ENCODE measurements at places on chromosomes 1 and 21.
A peak's percentile ranks its signal among the peaks of the same experiment; 100 is the strongest.

GRCh38 chr1:154465621-154466195, 36.3 kb upstream of the TDRD10 start:
- DNase-seq = no peak

DNA sequence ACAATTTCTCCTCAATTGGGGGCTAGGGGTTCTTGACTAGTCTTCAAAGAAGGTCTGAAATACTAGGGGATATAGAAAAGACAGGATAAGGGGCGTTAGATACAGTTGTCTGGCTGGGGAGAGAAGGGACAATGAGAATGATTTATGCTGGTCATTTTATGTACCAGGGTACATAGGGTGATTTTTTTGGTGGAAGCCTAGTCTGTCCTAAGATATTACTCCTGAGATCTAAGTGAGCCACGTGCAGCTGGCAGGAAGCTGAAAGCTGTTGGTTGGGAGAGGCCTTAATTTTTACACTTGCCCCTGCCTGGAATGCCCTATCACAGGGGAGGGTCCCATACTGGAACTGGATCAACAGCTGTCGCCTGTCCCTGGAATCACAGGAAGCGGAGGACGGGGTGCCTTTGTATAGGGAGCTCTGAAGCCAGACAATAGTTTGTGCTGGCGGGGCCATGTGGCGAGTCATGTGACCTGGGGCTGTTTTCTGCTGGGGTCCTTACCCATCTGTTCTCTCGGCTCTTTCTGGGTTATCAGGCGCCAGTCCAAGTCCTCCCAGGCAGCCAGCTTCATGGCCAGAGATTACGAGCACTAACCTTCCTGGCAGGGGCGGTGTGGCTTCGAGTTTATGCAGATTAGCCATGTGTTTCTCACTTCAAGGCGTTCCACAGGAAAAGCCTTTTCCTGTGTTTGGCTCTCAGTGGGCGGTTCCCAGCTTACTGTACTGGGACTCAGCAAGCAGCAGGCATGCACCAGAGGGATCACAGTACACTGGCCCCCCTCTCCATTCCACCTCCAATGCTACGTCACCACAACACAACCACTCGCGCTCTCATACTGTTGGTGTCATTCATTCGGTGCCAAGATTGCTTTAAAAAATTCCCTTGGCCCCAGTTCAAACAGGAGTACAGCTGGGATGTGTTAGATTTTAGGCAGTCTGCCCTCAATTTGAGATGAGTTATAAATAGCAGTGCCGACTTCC, 27.5 kb downstream of the ARID1A start:
- DNase-seq = peak; percentile 91

GRCh38 chr1:248778906-248779305, 23.3 kb upstream of the LYPD8 start:
- DNase-seq = no peak

DNA sequence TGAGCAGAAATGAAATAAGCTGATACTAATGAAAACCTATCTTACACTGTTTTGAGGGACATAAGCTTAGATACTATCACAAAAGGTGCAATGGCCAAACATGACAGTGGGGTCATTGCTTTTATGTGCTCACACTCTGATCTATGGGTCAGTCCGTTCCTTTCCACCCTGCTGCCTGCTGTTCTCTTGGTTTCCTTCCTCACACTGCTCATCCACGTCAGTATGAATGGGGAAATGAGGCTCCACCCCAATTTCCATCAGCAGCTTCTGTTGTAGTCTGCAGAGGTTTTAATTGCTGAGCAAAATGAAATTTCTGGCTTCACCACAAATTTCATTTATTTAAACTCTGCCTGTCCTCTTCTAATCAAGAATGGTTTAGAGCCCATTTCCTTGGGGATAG, 155.2 kb downstream of the GABPA start:
- no peak for DNase-seq

- DNase-seq = peak; percentile 59
These were observed 24.7 kb downstream of the EPHX1 start for GRCh38 chr1:225834417-225835329.

- DNase-seq = no peak
These were observed 189.4 kb downstream of the DAB1 start for GRCh38 chr1:57234459-57234858.

DNA sequence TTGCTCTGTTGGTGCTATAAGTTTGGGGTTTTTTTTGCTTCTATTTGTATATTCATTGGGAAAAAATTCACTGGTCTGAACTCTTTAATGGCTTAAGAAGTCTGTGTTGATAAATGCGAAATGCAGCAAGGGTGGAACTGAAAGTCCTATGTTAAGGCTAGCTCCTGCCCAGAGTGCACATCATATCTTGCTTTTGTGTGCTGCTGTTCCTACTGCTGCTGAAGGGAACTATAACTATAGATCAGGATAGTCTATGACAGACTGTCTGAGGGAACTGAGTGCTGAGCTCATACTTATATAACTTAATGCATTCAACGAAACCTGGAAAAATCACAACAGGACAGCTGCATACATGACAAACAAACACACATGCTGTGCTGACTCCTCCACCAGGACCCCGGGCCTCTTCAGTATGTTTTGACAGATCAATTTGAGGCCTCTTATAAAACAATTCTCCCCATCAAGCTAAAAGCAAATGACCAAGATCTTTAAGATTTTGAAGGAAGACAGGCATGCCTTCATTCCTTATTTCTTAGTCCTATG, 1031.5 kb upstream of the ADGRL2 start:
- DNase-seq = no peak

DNA sequence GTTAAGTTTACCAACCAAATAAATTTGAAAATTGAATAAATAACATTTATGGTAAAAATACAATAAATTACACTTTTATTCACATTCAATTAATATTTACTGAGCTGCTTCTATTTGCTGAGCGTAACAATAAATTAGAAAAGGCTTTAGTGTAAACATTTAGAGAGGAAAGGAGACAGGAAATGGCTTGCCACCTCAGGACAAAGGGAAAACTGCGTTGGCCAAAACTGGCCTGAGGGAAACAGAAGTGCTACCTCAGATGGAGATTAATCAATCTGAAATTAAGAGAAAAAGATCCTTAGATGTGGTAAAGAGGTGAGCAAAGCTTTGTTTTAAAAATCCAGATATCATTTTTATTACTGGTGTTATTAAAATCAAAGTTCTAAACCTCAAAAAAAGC, 128.0 kb downstream of the SLC44A5 start:
- no peak for DNase-seq

DNA sequence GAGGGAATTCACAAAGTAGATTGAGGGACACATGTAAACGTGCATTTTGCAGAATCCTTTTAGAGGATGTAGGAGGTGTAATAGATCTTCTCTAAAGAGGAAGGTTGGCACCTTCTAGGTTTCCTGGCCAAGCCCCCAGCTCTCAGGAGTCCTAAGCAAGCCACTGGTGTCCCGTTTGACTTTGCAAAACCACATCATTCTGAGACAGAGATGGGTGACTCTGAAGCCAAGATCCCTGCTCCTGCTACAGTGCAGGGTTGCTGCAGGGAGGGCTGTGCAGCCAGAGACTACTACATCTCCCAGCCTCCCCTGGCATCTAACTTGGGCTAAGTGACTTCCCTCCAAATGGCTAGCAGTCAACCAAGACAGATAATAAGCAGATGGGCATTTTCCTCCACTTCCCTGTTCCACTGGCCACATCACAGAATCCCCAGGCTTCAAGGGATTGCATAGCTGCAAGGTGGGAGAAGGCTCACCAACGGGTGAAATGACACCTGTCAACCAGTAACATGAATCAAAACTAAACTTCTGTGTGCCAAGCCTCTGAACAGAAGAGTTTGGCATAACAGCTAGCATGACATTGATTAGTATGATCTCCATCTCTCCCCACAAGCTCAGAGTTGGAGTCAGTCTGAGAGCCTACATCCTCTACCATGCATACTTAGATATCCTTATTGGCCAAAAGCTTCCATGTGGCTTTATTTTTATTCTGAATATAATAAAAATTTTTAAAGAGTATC, 129.6 kb upstream of the COA6 start:
- DNase-seq = no peak

DNA sequence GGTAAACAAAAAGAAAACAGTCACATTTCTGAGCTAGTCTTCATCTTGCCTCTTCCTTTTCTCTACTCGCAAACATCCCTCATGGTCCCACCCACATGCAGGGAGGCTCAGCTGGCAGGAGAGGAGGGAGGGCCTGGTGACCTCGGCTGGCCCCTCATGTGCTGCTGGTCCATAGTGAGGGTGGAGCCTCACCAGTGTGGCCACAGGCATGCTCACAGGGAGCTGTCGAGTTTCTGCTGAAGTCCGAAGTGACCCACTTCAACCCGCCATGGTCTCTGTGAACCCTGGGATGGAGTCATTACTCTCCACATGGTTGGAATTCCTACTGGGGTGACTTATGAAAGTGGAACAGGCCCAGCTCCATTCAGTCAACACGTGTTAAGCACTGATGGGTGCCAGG, 253.4 kb downstream of the RHOU start:
- DNase-seq = no peak

- DNase-seq = no peak
These were observed 295.4 kb downstream of the CTH start for GRCh38 chr1:70706381-70707037.

GRCh38 chr1:205495237-205495823, 9.1 kb upstream of the CDK18 start:
- DNase-seq = peak; percentile 85

GRCh38 chr1:31689379-31689778, 14.4 kb downstream of the COL16A1 start:
- no peak for DNase-seq

DNA sequence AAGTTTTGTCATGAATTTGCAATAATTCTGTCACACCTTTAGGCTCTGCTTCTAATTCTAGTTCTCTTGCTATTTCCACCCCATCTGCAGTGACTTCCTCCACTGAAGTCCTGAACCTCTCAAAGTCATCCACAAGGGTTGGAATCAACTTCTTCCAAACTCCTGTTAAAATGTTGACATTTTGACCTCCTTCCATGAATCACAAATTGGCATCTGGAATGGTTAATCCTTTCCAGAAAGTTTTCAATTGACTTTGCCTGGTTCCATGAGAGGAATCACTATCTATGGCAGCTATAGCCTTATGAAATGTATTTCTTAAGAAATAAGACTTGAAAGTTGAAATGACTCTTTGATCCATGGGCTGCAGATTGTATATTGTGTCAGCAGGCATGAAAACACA, 19.7 kb upstream of the SFT2D2 start:
- no peak for DNase-seq

GRCh38 chr1:236560213-236560771, 36.5 kb downstream of the LGALS8 start:
- DNase-seq = no peak

GRCh38 chr1:52424231-52424636, 19.8 kb downstream of the PRPF38A start:
- no peak for DNase-seq

- no peak for DNase-seq
These were observed 212.1 kb downstream of the GPR52 start for GRCh38 chr1:174659823-174660222.

GRCh38 chr1:97461782-97462181, 459.1 kb downstream of the DPYD start:
- DNase-seq = peak; percentile 39

DNA sequence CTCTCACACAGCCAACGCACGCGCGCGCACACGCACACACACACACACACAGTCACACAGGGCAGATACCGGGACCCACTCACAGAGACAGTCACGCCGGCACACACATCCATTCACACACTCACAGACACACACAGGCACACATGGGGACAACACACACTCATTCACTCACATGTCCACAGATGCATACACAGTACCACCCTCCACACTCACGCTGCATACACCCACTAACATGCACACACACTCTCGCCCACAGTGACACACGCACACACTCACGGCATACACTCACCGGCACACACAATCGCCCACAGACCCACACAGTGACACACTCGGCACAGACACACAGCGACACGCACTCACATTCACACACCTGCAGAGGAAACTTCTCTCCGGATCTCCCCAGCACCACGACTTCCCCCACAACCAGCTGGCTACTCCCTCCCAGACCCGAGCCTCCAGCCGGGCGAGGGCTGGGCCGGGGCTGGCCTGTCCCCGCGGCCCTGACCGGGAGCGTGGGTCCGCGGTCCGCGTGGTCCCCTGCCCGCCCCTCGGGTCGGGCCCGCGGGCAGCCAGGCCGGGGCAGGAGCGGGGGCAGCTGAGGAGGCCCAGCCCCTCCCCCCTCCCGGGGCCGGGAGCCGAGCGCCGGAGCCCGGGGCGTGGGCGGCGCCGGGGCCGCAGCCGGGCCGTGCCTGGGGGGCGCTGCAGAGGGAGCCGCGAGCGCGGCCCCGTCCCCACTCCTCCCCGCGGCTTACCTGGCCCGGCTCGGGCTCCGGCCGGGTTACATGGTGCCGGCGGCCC, 552 bp downstream of the DLGAP3 start:
- DNase-seq = no peak

- DNase-seq = no peak
These were observed 271.6 kb upstream of the SGIP1 start for GRCh38 chr1:66262208-66262963.

GRCh38 chr1:53288790-53289429, 39.0 kb downstream of the LRP8 start:
- DNase-seq = no peak

DNA sequence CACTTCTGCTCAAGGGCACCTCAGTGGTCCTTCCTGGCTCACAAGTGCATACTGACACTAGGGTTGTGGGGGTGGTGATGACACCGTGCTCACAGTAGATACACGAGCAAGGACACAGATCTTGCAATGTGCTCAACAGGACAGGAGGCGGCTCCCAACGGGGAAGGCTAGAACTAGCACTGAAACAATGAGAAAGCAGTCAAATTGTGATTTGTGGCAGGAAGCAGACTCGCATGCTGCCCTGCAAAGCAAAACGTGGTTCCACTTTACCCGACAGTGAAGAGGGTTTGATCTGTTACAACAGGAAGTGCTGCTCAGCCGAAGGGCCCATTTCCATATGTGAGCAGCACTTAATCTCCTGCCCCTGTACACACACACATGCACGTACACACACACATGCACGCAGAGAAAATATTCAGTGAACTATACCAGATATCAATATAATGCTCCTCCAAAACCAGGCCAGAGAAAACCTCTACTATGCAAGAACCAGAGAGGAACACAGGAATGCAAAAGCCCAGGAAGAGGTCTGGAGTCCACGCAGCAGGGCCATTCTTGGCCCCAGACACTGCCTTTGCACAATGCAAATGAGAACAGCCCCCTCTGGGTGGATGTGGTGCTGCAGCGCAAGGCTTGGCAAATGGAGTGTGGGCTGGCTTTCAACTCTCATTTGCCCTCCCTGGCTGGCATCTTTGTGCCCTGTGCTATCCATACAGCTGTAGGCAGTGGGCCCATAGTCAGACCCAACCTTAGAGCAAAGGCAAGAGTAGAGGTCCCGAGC, 47.1 kb downstream of the KANK4 start:
- DNase-seq = no peak

- DNase-seq = no peak
These were observed 1.6 kb upstream of the EFNA1 start for GRCh38 chr1:155125946-155126555.

All from NCI-H1105 (cell line).